Frontal cortex (tissue), 4 donors: ENCODE measurements at places on chromosomes 3 and 15.

DNA sequence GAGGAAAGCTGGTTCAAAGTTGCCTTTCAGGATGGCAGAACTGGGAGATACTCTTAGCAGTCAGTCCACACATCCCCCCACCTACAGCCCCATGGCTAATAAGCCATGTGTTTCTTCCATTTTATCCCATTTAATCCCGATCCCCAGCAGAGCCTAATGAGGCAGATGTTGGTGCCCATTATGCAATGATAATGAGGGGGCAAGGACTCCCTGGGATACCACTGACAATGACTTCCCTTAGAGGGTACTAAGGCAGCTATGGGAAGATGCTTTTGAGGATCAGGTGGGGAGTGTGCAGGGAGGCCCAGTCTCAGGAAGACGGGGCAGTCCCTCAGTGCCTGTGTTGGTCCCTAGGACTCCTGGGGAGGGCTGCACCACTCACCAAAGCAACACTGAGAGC lies 43.8 kb upstream of the TBC1D21 start:
- DNase-seq = no peak

DNA sequence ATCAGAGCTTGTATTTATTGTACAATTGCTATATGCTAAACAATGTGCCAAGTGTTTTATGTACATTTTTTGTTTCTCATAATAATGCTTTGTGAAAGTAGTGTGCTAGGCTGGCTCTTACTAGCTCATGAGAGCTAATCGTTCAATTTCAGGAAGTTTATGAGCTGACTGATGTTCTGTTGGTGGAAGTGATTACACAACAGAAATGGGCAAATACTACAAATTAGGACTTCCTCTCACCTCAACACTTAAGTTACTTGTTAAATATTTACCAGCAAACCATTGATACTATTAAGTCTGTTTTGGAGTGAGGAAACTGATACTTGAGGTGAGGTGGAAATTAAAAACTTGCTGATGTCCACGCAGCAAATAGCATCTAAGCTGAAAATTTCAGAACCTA lies 32.3 kb downstream of the SLC9C1 start:
- DNase-seq = no peak

- no peak for DNase-seq
These were observed 43.6 kb upstream of the ATP2B2 start for GRCh38 chr3:10548992-10549391.

- no peak for DNase-seq
These were observed 45.6 kb upstream of the TFRC start for GRCh38 chr3:196127308-196128040.

DNA sequence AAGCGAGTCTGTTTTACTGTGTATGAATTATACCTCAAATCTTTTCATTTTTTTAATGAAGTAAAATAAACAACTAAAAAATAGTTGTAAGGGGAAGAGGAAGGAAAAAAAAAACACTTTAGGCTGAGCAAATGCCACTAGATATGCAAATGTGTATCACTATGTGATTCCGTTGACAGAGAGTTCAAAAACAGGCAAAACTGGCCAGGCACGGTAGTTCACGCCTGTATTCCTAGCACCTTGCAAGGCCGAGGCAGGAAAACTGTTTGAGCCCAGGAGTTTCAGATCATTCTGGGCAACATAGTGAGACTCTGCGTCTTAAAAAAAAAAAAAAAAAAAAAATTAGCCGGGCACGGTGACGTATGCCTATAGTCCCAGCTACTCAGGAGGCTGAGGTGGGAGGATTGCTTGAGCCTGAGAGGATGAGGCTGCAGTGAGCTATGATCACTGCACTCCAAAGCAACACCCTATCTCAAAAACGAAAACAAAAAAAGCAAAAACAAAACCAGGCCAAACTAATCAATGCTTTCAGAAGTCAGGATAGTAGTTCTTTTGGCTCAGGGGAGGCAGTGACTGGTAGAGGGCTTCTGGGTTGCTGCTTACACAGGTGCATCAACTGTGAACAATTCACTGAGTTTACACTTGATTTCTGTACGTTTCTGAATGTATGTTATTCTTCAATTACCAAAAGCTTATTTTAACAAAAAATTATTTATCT lies 7.4 kb downstream of the PRC1 start:
- DNase-seq = no peak

DNA sequence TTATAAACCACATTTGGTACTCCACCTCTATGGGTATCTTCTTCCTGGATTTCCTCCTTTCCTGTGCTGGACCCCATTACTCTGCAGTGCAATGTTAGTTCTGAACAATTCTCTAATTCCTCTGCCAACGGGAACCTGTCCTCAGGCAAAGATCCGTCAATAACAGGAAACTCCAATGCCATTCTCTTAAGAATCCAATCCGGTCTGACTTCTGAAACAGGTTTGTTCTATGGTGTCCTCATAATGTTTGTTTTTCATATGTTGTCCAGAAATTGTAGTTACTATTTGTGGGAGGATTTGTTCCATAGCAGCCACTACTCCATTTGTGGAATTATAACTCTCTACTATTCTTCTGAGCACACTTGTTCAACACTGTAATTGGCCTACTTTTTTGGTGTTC lies 112.7 kb downstream of the TBL1XR1 start:
- DNase-seq = no peak

DNA sequence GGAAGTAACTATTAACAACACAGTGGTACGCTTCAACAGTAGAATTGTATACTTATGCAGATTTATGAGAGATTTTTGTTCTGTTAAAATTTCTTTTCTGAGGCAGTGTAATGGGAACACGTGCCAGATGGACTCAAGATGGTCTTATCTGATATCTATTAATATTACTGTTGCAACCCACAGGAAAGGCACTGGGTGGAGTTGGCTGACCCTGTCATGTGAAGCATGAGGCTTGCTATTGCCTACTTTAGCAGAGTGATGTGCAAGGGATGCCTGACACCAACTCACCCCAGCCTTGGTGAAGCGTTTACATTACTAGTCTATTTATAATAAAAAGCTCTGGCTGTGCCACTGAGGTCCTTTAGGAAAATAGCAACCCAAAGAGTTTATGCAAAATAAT lies 19.8 kb upstream of the ARNT2 start:
- no peak for DNase-seq

GRCh38 chr3:51969841-51970240 lies 2.6 kb upstream of the PCBP4 start:
- no peak for DNase-seq

DNA sequence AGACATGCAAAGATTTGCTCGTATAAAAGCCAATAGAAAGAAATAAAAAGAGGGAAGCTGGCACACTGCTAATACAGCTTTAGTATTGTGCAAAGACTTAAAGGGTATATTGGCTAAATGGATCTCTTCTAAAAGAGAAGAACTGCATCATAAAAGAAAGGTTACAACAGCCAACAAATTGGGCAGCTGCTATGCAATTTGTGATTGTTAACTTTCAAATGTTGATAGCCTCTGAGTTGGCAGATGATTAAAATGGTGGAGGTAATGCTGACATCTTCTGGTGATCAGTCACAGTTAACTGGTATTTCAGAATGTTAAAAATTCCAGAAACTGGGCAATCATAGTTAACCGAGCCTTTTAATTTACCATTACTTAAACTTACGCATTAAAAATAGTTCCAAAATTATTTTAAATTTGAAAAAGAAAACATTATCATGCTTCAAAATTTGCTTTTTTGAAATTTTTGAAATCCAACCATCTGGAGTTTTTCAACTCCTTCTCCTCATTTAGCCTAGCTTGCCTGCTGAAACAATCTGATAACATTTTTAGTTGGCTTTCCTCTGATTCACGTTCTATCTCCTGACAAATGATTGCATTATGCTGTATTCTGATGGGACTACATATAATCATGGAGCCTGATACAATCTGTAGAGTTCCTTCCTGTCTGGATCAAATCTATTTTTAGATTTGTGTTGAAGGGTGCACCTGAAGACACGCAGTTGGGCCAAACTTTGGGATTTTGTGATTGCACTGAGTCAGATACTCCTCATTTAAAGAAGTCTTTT lies 144.0 kb upstream of the PDZRN3 start:
- peak; percentile 16 for DNase-seq

DNA sequence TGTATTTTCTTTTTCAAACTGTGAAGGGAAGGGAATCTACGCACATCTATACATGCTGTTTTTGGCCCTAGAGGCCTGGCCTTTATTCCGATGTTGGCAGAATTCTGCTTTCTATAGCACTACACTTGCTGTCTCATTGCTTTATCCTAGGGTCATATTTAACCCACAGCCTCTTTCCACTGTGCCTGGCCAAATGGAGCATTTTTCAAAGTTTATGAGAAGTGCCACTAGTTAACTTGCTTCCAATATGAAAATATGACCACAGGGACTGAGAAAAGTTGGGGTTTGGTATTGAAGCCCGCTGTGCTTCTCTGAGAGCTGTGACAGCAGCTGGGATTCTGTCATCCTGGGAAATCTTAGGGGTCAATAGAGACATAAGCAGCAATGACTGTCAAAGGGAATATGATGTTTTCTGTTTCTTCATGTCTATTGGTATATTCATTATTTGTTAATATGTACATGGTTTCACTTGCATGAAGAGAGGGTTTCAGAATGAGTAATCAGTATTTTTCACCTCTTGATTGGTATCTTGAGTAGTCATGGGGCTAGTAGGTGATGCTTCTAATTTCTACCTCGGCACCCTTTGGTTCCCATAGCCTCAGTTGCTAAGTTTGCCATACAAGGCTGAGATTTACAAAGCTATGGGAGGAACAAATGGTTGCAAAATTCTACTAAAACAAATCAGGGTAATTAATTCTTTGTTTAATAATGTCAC lies 275.8 kb upstream of the RBMS3 start:
- DNase-seq = no peak

GRCh38 chr15:95897651-95898050 lies 432.8 kb upstream of the NR2F2 start:
- DNase-seq = no peak

DNA sequence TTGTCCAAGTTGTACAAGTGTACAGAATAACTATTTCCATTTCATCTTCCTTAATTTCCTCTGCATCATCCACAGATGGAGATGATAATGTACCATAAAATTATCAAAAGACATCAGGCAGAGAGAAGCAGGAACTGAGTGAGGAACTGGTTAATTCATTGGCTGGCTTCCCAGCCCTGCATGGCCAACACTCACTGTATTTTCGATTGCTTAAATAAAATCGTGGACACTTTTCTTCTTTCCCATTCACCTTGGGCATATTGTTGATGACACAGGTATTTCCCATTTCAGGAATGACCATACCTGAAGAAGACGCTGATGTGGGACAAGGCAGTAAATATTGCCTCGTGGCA lies 144.2 kb upstream of the ABHD17C start:
- no peak for DNase-seq

DNA sequence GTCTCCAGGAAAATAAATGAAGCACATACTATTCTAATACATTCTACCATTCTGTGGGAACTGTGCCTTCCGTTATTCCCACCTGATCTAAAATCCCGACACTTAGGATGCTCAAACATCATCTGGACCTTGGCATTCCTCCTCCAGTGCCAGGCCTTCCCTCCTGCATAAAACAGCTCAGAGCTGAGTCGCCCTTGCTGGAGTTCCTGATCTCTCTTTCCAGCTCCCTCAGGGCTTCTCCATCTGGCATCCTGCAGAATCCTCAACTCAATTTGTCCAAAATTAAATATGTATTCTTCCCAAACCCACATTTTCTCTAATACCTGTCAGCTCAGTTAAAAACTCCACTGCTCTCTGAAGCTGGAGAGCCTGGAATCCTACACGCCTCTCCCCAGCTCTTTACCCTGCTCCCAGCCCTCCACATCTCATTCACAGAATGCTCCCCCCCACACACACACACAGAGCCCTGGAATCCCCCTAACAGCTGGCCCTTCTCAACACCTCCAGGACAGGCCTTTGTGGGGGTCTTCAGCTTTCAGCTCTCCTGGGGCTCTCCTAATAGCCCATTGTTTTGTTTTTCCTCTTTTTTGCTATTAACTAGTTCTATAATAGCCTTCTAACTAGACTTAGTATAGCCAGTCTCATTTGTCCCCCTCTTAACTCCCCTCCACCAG lies 78.5 kb downstream of the HMG20A start:
- DNase-seq = no peak

DNA sequence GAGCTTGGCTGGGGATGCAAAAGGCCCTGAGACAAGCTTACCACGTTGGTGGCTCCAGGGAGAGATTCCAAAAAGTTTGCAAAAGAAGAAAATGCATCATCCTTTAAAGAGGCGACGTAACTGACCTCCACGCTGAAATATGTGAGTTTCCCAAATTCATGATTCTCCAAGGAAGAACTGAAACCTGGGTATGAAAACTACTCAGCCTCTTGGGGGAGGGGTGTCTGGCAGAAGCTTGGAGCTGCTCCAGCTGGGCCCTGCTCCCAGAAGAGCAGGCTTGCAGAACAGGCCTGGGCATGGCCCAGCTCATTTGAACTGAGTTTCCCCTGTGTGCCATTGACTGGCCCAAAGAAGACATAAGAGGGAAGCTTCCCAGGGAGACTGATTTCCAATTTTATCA lies 20.5 kb downstream of the CPN2 start:
- peak; percentile 53 for DNase-seq

GRCh38 chr15:25090073-25090733 lies 135.4 kb downstream of the SNRPN start:
- no peak for DNase-seq

GRCh38 chr3:35658686-35659085 lies 19.4 kb downstream of the ARPP21 start:
- no peak for DNase-seq

DNA sequence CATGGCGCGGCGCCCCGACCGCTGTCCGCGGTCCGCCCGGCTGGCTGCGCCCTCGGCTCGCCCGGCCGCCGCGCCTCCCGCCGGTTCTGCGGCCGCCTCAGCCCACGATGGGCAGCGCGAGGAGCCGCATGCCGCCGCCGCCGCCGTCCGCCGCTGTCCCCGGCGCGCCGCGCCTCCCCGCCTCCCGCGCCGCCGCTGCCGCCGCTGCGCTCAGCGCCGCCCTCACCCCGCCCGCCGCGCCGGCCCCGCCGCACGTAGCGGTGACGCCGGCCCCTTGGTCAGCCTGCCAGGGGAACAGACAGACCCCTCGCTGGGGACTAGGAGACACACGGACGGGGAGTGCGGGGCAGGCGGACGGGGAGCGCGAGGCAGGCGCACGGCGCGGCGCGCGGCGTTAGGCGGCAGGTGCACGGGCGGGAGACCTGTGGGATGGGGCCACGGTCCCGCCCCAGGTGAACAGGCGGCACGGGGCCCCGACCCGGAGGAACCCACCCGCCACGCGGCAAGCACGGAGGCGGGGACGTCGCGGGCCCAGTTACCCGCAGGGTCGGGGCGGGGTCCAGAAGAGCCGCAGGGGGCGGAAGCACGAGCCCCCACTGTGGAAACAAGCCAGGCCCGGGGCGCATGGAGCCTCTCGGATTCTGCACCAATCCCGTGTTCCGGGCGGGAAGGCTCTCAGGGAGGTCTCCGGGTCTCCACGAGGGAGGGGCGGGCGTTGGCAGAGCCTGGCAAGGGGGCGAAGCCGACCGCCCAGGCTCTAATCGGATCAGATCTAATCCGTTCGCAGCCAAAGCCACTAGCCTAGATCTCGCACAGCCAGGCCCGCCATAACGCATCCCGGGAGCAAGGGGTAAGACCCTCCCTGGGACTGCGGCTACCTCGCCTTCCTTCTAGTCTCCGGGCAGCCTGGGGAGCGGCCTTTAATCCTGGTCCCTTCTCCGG lies at the start of gene CSPG5:
TSS of gene CSPG5 (minus strand) at position 175 of the 942 bp plus-strand sequence. CDS start at position 3, 172 bp downstream.
- peak; percentile 72 for DNase-seq

GRCh38 chr3:124177071-124177470 lies 185.1 kb upstream of the ROPN1 start:
- no peak for DNase-seq

GRCh38 chr15:85730001-85730820 lies 64.5 kb downstream of the KLHL25 start:
- peak; percentile 55 for DNase-seq
